ENCODE measurements at places on chromosomes 11 and 22. TPM values are rescaled to one million over a fixed set of nuclear protein-coding genes. Genes with fewer than 3 reads are reported as not detected.

The BDNF gene
- 15.4 TPM for total RNA-seq

The FAM111B gene
- total RNA-seq, result 8.4 TPM

The NNMT gene
- total RNA-seq, result 871 TPM

The OTOG gene
- total RNA-seq, result 0.48 TPM

The OR8G5 gene
- total RNA-seq, result not detected

The PRDM11 gene
- total RNA-seq, result 14.2 TPM

The SNX32 gene
- 1.9 TPM for total RNA-seq

The ADM gene
- total RNA-seq, result 31.5 TPM

The SLCO2B1 gene
- 45.3 TPM for total RNA-seq

The NLRP14 gene
- 2.6 TPM for total RNA-seq

The LRP4 gene
- total RNA-seq, result 4.1 TPM

The INS gene
- total RNA-seq, result not detected

The UPB1 gene
- total RNA-seq, result 1.9 TPM

The RIMBP3C gene
- not detected for total RNA-seq

The PRG3 gene
- 5.5 TPM for total RNA-seq

The OR8A1 gene
- total RNA-seq, result 7.0 TPM

The OSM gene
- total RNA-seq, result 4.8 TPM

The TRIM64C gene
- not detected for total RNA-seq

The LRRC56 gene
- not detected for total RNA-seq

The CNTF gene
- 4.3 TPM for total RNA-seq

The ARHGAP20 gene
- total RNA-seq, result 4.6 TPM

The OR51E1 gene
- 2.4 TPM for total RNA-seq

The PDGFB gene
- total RNA-seq, result 4.8 TPM

The OR10D3 gene
- total RNA-seq, result 0.24 TPM

The GRAP2 gene
- 4.3 TPM for total RNA-seq

The MAJIN gene
- total RNA-seq, result not detected

The APBB1 gene
- 28.9 TPM for total RNA-seq

The OR52I1 gene
- 5.5 TPM for total RNA-seq

The RAB3IL1 gene
- 10.1 TPM for total RNA-seq

The MYOD1 gene
- total RNA-seq, result not detected

The SCGB2A2 gene
- total RNA-seq, result 0.48 TPM

The PTPN5 gene
- total RNA-seq, result 4.8 TPM

The POTEH gene
- total RNA-seq, result not detected

The OR51B5 gene
- 17.1 TPM for total RNA-seq

The MMP13 gene
- total RNA-seq, result not detected

The C11orf91 gene
- 2.2 TPM for total RNA-seq

The CTSW gene
- total RNA-seq, result not detected

The CSF2RB gene
- total RNA-seq, result 8.7 TPM

The SPI1 gene
- total RNA-seq, result 8.2 TPM

The NXPE4 gene
- not detected for total RNA-seq

The FIBIN gene
- total RNA-seq, result 86.4 TPM

Data from umbilical cord (tissue), 2 donors.